ENCODE measurements at places on chromosomes 4 and X. TPM values are rescaled to one million over a fixed set of nuclear protein-coding genes. Genes with fewer than 3 reads are reported as not detected.
A peak's percentile ranks its signal among the peaks of the same experiment; 100 is the strongest.

The MID1IP1 gene
- total RNA-seq: 153 TPM

DNA sequence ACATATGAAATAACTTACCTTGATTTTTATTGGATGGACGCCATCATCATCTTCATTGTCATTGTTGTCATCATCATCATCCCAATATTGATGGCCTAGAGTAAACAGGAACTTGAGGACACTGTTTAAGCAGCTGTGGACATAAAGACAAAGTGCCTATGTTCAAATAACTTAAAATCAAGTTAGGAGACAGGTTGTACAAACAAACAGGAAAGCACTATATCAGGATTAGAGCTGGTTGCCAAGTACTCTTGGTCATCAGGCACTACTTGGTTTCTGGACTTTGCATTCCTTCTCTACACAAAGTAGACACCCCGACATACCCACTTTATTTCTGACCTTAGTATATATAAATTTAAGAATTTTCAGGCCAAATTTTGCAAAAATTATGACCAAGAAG lies 608.6 kb downstream of the KLHL13 start:
- no peaks in the 10 kb centered on the region for H3K36me3 ChIP-seq
- H3K27me3 ChIP-seq: no peaks in the 10 kb centered on the region
- H3K4me3 ChIP-seq: no peak overlapping the region
- H3K27ac ChIP-seq: no peak overlapping the region
- no peak for DNase-seq
- H3K4me1 ChIP-seq: no peaks in the 10 kb centered on the region

DNA sequence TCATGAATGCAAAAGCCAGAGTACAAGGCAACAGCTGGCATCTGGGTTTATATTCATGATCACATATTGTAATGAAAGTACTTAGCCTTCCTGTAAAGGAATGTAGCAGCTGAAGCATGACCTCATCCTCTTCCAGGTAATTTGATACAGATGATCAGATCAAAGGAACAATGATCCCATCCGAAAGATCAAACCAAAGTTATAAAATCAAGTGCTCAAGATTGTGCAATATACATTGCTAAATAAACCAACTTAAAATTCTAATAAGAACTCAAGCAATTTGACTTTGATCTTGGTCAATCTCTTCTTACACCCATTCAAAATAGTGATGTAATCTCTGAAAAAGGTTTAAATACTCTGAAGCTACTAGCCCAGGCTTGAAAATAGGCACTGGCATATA lies 113.1 kb upstream of the INPP4B start:
- DNase-seq: no peak
- H3K4me1 ChIP-seq: peaks cover 13% of the 10 kb centered on the region
- H3K27me3 ChIP-seq: no peaks in the 10 kb centered on the region
- H3K36me3 ChIP-seq: no peaks in the 10 kb centered on the region
- H3K27ac ChIP-seq: no peak overlapping the region
- no peak overlapping the region for H3K4me3 ChIP-seq

GRCh38 chr4:16636912-16637630 lies 261.4 kb downstream of the LDB2 start:
- H3K36me3 ChIP-seq: no peaks in the 10 kb centered on the region
- H3K27ac ChIP-seq: no peak overlapping the region
- H3K4me1 ChIP-seq: no peaks in the 10 kb centered on the region
- H3K4me3 ChIP-seq: no peak overlapping the region
- no peaks in the 10 kb centered on the region for H3K27me3 ChIP-seq

GRCh38 chr4:156971676-156972378 lies at the start of gene PDGFC:
PDGFC (minus strand) TSS chr4:156971799; CDS start chr4:156970903, 896 bp downstream.
- H3K27me3 ChIP-seq: no peaks in the 10 kb centered on the region
- H3K27ac ChIP-seq: peak within 1 kb of the TSS; percentile 62
- H3K36me3 ChIP-seq: no peaks in the 10 kb centered on the region
- peak; percentile 31 for DNase-seq
- peaks cover 5% of the 10 kb centered on the region for H3K4me1 ChIP-seq

- no peaks in the 10 kb centered on the region for H3K36me3 ChIP-seq
- H3K4me1 ChIP-seq: no peaks in the 10 kb centered on the region
- H3K4me3 ChIP-seq: no peak overlapping the region
- no peak overlapping the region for H3K27ac ChIP-seq
Measured at GRCh38 chr4:36640876-36641275, 359.5 kb downstream of the DTHD1 start.

- no peak for DNase-seq
- no peaks in the 10 kb centered on the region for H3K4me1 ChIP-seq
- no peaks in the 10 kb centered on the region for H3K36me3 ChIP-seq
- no peak overlapping the region for H3K27ac ChIP-seq
- H3K27me3 ChIP-seq: no peaks in the 10 kb centered on the region
Measured at GRCh38 chr4:95225849-95226248, 322.9 kb downstream of the UNC5C start.

DNA sequence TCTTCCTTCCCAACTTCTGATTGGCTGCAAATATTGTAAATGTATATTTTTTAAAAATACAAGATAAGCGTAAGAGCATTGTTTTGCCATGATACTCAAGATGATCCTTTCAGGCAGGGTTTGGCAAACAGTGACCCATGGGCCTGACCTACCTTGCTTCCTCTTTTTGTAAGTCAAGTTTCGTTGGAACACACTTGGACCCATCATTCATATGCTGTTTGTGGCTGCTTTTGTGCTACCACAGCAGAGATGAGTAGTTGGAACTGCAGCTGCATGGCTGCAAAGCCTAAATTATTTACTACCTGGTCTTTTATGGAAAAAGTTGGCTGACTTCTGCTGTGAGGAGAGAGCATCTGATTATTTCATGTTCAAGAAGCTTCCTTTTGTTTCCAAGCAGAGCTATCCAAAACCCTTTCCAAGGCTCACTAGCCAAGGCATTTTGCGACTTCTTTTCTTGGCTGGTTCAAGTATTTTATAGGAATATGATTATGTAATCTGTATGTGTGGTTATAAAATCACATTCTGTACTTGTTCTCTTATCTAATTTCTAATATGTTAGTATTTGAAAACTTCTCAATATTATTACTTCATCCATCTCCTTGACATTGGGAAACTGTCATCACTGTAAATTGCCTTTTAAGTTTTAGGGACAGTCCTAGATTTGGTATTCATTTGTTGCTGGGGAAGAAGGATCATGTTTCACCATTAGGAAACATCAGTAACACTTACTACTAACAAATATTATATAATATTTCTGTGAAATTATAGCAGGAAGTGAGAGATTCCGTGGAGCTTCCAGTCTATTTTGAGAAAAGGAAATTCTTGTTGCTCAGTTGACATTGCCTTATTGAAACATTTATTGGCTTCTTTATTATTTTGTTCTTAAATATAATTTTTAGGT lies 109.2 kb downstream of the ARHGAP10 start:
- H3K4me3 ChIP-seq: no peak overlapping the region
- no peaks in the 10 kb centered on the region for H3K4me1 ChIP-seq
- H3K27ac ChIP-seq: no peak overlapping the region

GRCh38 chr4:61579786-61580185 lies 379.7 kb downstream of the ADGRL3 start:
- no peaks in the 10 kb centered on the region for H3K27me3 ChIP-seq
- peaks cover 12% of the 10 kb centered on the region for H3K4me1 ChIP-seq
- no peak for DNase-seq
- H3K4me3 ChIP-seq: no peak overlapping the region

DNA sequence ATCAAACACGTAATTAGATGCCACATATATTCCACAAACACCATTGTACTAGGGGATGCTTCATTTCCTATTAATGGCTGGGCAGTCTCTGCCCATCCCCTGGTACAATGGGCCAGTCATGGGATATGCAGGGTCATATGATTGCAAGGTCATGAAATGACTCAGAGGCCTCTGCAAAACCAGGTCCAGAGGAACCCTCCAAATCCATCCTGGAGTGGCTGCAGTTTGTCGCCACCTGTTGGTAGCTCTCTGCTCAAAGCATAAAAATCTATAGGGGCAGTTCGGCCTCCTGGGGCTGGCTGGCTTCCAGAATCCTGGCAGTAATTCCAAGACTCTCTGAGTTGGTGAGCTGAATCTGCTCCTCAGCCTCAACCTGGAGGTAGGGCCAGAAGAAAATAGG lies 22.9 kb upstream of the PUDP start:
- H3K4me3 ChIP-seq: no peak overlapping the region
- no peak overlapping the region for H3K27ac ChIP-seq
- H3K27me3 ChIP-seq: no peaks in the 10 kb centered on the region
- no peak for DNase-seq
- H3K4me1 ChIP-seq: no peaks in the 10 kb centered on the region

DNA sequence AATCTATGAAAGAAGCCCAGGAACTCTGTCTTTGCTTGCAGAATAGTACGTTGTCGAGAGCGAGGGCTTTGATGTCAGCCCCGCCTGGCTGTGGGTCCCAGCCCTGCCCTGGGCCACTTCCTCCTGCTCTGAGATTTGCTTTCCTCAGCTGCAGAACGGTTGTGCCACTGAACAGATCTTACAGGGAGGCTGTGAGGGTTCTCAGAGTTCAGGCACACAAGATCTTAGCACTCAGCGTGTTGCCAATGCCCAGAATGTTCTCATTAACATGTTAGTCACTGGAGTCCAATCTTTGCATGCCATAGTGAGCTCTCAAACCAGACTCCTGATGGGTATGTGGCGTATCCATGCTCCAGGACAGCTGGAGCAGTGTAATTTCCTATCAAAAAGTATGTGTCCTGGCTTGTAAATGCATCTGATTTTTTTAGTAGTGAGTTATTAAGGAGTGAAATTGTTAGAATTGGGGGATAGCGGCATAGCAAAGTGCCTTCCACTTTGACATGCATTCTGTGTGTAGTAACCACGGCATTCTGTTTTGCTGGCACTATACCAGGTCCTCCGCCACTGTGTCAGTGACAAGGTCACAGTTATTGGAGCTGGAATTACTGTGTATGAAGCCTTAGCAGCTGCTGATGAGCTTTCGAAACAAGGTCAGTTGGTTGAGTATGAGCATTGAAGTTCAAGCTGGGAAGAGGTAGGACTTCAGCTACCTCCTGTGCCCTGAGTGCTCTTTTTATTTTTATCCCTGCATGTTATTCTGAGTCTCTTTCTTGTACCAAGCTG lies 31.6 kb downstream of the TKTL1 start:
- H3K4me1 ChIP-seq: no peaks in the 10 kb centered on the region
- H3K4me3 ChIP-seq: no peak overlapping the region
- H3K36me3 ChIP-seq: no peaks in the 10 kb centered on the region
- no peak for DNase-seq

DNA sequence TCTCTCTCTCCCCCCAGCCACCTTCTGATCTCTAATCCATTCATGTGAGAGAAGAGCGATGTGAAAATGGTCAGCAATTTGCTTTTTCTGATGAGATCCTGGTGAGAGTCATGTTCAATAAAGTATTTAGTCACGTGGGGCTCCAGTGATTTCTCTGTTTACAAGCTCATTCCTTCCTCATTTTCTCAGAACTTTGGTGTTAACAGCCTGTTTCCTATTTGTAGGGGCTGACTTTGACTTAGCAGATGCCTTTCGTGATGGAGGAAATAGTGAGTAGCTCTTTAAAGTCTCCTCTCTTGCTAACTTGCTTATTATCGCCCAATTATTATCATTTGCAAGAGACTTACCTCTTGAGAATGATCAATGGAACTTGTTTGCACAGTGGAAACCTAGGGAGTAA lies 72.6 kb upstream of the CD99 start:
- no peak overlapping the region for H3K27ac ChIP-seq
- no peak overlapping the region for H3K4me3 ChIP-seq
- peaks cover 50% of the 10 kb centered on the region for H3K36me3 ChIP-seq

DNA sequence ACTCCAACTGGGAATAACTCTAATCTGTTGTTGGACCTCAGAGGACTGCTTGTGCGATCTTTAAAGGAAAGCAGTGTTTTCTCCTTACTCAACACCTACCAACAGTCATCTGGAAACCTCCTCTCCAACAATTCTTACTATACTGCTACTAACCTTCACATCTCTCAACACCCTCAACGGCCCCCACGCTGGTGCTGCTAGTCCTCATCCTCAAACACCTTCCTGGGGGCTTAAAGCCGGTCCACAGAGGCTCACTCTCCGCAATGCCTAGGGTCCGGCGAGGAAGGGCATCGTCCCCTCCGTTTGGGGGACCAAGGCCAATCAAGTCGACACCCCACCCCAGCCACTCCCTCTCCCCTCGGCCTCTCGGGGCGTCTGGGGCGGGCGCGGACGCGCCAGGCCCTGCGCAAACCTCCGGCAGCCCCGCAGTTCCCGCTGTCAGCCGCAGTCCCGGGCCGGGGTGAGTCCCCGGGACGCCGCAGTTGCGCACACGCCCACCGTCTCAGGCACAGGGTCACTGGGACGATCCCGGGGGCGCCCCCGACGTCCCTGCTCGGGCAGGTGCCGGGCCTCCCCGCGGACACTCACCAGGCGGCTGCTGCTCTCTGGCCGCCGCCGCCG lies 418 bp downstream of the TAB3 start:
- no peaks in the 10 kb centered on the region for H3K36me3 ChIP-seq
- no peak for DNase-seq
- H3K27me3 ChIP-seq: no peaks in the 10 kb centered on the region
- H3K27ac ChIP-seq: peak overlapping the region; percentile 78

DNA sequence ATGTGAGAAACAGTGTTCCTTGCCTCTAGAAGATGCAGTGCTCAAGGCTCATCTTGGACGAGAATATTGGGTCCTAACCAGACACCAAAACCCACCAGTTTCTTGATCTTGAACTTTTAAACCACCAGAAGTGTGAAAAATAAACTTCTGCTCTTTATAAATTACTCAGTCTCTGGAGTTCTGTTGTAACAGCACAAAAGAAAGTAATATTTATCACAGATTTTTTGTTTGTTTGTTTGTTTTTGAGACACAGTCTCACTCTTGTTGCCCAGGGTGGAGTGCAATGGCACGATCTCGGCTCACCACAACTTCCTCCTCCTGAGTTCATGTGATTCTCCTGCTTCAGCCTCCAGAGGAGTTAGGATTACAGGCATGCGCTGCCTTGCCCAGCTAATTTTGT lies 371.1 kb upstream of the NDST4 start:
- H3K27me3 ChIP-seq: no peaks in the 10 kb centered on the region
- no peak overlapping the region for H3K4me3 ChIP-seq
- H3K4me1 ChIP-seq: no peaks in the 10 kb centered on the region
- H3K36me3 ChIP-seq: no peaks in the 10 kb centered on the region
- DNase-seq: no peak

All from tibial nerve (tissue), 4 donors.